K562 (cell line): ENCODE measurements at places on chromosomes 6 and 20. TPM values are rescaled to one million over a fixed set of nuclear protein-coding genes. Genes with fewer than 3 reads are reported as not detected.

Gene LTB
- total RNA-seq, result 0.51 and 1.0 TPM in 2 replicates

DNA sequence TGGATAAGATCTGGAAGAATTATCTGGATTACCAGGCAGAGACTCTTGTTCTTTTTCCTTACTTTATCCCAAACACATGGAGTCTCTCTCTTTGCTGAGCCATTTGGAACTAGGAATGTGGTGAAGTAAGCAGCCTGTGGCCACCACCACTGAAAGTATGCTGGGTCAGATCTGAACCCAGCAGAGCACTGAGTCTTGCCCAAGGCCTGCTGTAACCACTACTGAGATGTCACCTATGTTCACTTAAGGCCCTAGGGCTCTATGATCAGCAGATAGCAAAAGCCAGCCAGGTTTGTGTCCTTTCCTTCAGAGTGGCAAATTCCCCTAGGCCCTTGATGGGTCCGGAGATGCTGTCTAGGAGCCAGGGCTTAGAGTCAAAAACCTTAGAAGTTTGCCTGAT is 103.3 kb upstream of the PLN start:
- no peaks in the 10 kb centered on the region for H3K36me3 ChIP-seq
- no peaks in the 10 kb centered on the region for H3K4me1 ChIP-seq
- no peak overlapping the region for H3K4me3 ChIP-seq
- no peaks in the 10 kb centered on the region for H3K27me3 ChIP-seq

GRCh38 chr6:150177259-150177951 is 34.6 kb downstream of the PPP1R14C start:
- no peak for DNase-seq
- no peaks in the 10 kb centered on the region for H3K36me3 ChIP-seq
- peaks cover 7% of the 10 kb centered on the region; the same call in 2 of the 3 replicates for H3K4me1 ChIP-seq
- H3K4me3 ChIP-seq, result no peak overlapping the region
- no peaks in the 10 kb centered on the region for H3K27me3 ChIP-seq

- no peaks in the 10 kb centered on the region for H3K27me3 ChIP-seq
- peak overlapping the region; percentile 43; the same call in 1 of the 3 replicates for H3K27ac ChIP-seq
- peak; percentile 34 for DNase-seq
- peaks cover 5% of the 10 kb centered on the region; the same call in 1 of the 3 replicates for H3K36me3 ChIP-seq
Measured at GRCh38 chr20:63641146-63641791, 12.0 kb downstream of the STMN3 start.

DNA sequence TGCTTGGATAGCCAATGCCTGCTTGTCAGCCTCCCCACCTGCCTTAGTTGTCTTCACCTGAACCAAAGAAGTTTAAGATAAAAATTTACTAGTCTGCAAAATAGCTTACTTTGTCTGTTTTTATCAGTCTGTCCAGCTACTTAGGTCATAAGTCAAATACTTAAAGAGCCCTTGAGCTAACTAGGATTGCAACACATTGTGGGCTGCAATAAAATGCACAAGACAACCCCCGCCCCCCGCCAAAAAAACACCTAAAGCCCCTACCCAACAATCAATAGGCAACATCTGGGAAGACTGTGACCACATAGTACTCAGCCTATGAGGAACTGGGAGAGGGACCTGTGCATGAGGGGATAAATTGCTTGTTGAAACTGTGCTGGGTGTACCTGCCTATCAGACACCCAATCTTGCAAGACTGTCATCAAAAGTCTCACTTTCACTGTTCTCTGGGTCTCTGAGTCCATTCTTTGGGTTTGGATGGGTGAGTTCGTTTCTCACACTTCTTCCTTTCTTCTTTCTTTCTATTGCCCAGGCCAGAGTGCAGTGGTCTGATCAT is 27.3 kb upstream of the ABCC10 start:
- H3K27me3 ChIP-seq, result peaks cover 9% of the 10 kb centered on the region; the same call in 1 of the 3 replicates
- H3K4me3 ChIP-seq, result no peak overlapping the region
- DNase-seq, result no peak
- no peak overlapping the region for H3K27ac ChIP-seq
- H3K4me1 ChIP-seq, result no peaks in the 10 kb centered on the region; the same call in 2 of the 3 replicates

Gene FNDC1
- not detected in 2 replicates for total RNA-seq

Gene CYP24A1
- not detected in 2 replicates for total RNA-seq

DNA sequence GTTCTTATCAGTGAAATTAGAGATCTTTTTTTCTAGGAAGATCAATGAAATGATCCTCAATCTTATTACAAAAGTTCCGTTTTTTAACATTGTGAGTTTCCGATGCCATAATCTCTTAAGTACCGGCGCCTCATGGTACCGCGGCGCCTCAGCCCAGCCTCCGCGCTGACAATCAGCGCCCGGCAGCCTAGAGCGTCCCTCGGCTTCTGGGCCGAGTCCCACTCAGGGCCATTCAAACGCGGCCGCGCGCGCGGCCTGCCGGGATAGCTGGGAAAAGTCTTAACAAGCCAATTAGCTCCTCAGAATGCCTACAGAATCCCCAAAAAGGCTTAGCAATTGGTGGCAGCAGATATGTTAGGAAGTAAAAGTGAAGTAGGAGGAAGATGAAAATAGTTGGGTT is 204.8 kb downstream of the ADGB start:
- peak overlapping the region; percentile 3; the same call in 1 of the 2 replicates for H3K4me3 ChIP-seq
- H3K27me3 ChIP-seq, result no peaks in the 10 kb centered on the region

GRCh38 chr6:43743682-43744381 is 26.2 kb upstream of the VEGFA start:
- H3K27ac ChIP-seq, result no peak overlapping the region
- no peak for DNase-seq
- peaks cover 20% of the 10 kb centered on the region for H3K4me1 ChIP-seq

- peaks cover 13% of the 10 kb centered on the region for H3K4me1 ChIP-seq
- no peaks in the 10 kb centered on the region for H3K36me3 ChIP-seq
- H3K4me3 ChIP-seq, result no peak overlapping the region
- peak; percentile 68 for DNase-seq
- peaks cover 16% of the 10 kb centered on the region for H3K27me3 ChIP-seq
- no peak overlapping the region for H3K27ac ChIP-seq
Measured at GRCh38 chr20:38692436-38693411, 31.6 kb upstream of the SLC32A1 start.

GRCh38 chr6:6942831-6943230 is 164.9 kb upstream of the RREB1 start:
- no peaks in the 10 kb centered on the region for H3K4me1 ChIP-seq
- no peak overlapping the region for H3K27ac ChIP-seq

Gene TNXB
- total RNA-seq, result 24.2 and 25.8 TPM in 2 replicates

Gene SCRT2
- total RNA-seq, result 0.47 and 0.75 TPM in 2 replicates
